Bone marrow (tissue), 2 donors: ENCODE measurements at places on chromosomes 2 and 18.

DNA sequence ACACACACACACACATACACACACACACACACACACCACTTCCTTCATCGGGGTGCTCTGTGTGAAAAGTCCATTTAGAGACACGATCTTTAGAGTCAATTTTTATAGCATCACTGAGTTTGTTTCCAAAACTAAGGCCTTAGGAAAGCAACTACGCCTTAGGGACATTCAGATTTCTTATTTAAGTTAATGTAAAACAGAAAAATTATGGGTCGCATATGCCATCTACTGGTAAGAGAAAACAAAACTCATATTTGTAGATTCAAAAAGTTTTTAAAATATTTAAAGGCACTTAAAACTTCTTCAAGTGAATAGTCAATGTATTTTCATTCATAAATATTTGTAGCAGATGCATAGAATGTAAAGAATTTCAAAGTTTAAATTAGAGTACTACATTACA, 166.2 kb downstream of the ATAD2B start:
- DNase-seq = no peak

GRCh38 chr2:217798191-217798590, 204.6 kb downstream of the TNS1 start:
- DNase-seq = no peak

- no peak for DNase-seq
Observed at GRCh38 chr2:63569740-63570139, 18.5 kb downstream of the WDPCP start.

DNA sequence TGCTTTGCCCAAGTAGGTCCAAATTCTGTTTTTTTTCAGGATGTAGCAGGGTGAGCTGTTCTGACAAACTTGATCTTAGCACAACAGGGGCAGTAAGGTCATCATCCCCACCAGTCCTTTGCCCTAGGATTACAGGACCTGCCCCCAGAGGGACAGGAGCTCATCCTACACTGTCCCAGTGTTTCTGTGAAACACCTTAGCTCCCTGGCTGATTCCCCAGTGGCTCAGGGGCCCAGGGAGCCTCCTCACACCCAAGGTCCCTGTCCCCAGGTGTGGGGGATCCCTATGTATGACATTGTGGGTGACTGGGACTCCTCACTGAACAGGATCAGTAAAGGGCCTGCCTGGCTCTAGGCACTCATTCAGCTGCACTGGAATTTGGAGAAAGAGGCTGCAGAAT, 191.2 kb downstream of the ANKRD30B start:
- DNase-seq = no peak

DNA sequence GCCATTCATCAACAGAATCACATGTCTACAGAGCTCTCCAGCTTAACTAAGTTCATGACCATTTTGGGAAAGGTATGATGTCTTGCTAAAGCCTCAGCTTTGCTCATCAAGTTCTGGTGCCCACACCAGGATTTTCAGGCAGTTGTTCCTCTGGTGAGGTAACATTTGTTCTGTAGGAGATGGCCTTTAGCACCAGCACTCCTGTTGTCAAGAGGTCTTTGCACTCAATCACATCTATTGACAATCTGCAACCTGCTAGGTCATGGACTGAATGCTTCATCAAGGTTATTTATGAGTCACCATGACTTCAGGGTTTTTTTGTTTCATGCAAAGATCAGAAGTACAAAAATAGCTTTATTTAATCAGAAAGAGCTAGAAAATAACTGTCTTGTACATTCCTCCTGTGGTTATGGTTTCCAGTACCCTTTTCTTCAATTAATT, 36.6 kb upstream of the VIT start:
- DNase-seq = no peak

GRCh38 chr2:71849607-71850305, 297.9 kb downstream of the CYP26B1 start:
- DNase-seq = no peak

- no peak for DNase-seq
Observed at GRCh38 chr18:22816266-22817176, 116.6 kb upstream of the RBBP8 start.

DNA sequence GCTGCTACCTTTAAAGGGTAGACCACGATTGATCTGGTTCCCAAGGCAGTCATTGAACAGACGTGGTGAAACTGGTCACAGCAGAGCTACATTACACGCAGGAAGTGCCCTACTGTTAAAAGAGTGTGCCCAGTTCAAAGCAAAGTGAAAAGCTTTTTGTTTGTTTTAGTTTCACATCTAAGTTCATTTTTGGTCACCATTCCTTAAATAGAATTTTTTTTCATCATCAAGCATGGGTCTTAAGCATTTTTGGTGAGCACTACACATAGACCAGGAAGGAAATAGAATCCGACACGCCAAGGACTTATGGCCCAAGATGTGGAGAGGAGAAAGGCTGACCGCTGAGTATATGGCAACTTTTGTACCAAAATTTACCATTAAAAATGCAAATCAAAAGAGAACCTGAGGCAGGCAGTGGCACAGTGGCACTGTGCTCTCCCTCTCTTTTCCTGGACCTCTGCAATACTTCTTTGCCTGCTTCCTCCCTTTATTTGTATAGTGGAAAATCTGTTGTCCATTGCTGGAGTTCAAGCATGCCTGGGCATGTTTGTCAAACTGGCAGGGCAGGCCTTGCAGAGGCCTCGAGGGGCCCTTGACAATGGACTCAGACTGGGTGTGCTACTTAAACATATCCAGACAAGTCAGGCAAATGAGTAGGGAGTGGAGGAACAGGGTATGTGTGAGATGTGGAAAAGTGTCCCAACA, 42.6 kb upstream of the HNRNPA3 start:
- DNase-seq = no peak

- DNase-seq = no peak
Observed at GRCh38 chr18:70037431-70038061, 89.9 kb upstream of the CD226 start.

- no peak for DNase-seq
Observed at GRCh38 chr2:221705185-221705877, 133.2 kb upstream of the EPHA4 start.

DNA sequence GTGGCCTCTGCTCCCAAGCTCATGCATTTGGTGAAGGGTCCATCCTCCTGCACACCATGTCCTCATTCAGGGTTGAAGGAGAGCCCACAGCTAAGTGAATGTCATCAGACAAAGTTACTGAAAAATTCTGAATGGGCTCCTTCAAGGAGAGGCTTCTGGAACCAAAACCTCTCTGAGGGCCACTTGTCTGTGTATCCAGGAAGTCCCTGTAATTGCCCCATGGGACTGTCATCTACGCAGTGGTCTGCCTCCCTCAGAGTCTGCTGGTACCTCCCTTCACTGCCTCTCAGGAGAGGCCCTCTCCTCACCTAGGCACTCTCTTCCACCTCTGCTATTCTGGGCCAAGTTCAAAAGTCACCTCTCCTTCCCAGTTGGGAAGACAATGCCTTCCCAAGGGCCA, 68.0 kb downstream of the SLC4A5 start:
- no peak for DNase-seq

- DNase-seq = no peak
Observed at GRCh38 chr2:66724241-66724640, 289.3 kb downstream of the MEIS1 start.

- no peak for DNase-seq
Observed at GRCh38 chr2:133458280-133458679, 110.0 kb downstream of the NCKAP5 start.

DNA sequence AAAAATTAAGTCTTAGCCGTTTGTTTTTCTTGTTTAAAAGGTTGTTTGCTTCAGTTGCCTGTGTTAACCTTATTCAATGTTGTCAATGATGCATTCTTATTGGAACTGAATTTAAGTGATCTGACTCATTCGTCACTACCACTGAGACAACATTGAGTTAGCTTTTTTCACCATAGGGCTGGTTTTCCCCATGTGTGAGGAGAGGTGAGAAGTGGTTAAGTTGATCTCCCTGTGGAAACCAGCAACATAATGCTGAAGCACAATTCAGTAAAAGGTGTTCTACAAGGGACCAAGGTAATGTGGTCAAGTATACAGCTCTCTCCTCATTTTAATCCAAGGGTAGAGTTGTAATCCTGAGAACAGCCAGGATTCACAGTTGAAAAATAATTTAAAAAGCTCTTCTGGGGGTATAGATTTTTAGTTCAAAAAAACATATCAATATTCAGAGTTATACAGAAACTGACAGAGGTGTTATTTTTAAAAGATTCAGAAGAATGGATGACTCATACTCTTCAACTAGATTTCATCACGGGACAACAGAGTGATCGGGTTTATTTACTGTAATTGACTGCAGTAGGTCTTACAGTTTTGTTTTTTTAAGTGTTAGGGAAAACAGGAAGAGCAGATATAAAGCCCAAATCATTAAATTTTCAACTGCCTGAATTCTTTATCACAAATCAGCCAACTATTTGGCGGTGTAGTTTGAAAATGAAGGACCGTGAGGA, 12.6 kb downstream of the NOP58 start:
- no peak for DNase-seq

- DNase-seq = no peak
Observed at GRCh38 chr2:101380376-101380775, 6.9 kb downstream of the CREG2 start.

DNA sequence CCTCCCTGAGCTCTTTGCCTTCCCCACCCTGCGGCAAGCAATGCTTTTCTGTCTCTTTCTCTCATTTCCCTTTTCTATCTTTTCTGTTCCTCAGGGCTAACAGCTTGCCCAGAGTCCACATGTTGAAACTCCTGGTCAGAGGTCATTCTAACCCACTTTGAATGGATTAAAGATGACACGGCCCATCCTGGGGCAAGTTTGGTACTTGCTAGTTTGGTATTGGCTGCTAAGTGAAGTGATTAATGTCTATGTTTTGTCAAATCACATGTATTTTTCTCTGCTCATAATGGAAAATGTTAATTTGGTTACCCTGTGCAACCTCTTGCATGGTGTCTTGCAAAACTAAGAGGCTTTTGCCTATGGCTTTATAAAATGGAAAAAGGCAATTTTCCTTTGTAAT, 960.2 kb downstream of the CNTNAP5 start:
- no peak for DNase-seq

GRCh38 chr2:168149986-168150385, 97.4 kb downstream of the STK39 start:
- no peak for DNase-seq

GRCh38 chr2:105866216-105867185, 121.8 kb downstream of the NCK2 start:
- no peak for DNase-seq

- DNase-seq = no peak
Observed at GRCh38 chr2:69582582-69583176, 60.9 kb downstream of the AAK1 start.

GRCh38 chr2:216970359-216970915, 110.6 kb upstream of the TNP1 start:
- DNase-seq = no peak

GRCh38 chr18:9708434-9709303, 568 bp downstream of the RAB31 start:
- no peak for DNase-seq

- no peak for DNase-seq
Observed at GRCh38 chr2:170354388-170354787, 176.4 kb downstream of the MYO3B start.

GRCh38 chr2:84441505-84441904, 17.6 kb downstream of the SUCLG1 start:
- DNase-seq = no peak

GRCh38 chr2:67865917-67866316, 196.9 kb downstream of the C1D start:
- no peak for DNase-seq

GRCh38 chr2:186848873-186849578, at the start of gene ZSWIM2:
Gene ZSWIM2, minus strand, starts transcription at chr2:186849170. Its CDS starts 40 bp downstream, at chr2:186849130.
- DNase-seq = peak; percentile 10

- DNase-seq = no peak
Observed at GRCh38 chr18:58787536-58788149, 77.0 kb upstream of the ZNF532 start.

DNA sequence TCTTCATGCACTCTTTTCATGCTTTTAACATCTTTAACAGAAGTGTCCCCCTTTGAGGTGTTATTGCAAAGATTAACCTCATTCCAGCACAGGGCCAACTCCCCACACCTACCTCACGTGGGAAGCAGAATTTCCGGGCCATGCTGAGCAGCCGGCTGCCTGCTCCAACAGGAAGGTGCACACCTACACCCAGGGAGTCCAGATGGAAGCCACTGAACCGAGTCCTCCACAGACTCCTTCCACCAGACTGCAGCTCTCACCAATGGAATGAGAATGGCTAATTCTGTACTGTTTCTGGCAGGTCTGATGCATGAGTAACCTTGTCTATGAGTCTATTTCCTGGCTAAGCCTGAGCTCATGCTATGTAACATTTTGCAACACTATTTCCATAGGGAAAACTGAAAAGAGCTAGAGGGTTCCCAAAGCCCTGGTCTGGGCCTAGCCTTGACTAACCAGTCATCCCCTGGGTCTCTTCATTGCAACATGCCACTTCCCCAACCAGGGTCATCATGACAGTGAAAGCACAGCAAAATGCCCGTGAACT, 11.0 kb downstream of the ERFE start:
- no peak for DNase-seq

DNA sequence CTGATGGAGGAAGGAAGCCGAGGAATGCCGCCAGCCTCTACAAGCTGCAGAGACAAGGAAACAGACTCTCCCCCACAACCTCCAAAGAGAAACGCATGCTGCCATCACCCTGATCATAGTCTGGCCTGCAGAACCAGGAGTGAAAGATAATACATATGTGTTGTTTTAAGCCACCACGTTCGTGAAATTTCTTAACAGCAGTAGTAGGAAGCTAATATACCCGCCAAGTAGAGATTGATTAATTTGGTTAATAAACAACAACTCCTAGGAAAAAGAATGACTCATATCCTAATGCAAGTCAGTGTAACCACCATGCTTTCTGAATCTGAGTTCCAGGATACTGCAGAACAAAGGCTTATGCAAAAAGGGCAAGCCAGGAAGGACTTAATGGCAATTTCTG, 36.6 kb downstream of the LONRF2 start:
- DNase-seq = no peak

- no peak for DNase-seq
Observed at GRCh38 chr2:240320204-240320993, 115.1 kb upstream of the GPC1 start.

DNA sequence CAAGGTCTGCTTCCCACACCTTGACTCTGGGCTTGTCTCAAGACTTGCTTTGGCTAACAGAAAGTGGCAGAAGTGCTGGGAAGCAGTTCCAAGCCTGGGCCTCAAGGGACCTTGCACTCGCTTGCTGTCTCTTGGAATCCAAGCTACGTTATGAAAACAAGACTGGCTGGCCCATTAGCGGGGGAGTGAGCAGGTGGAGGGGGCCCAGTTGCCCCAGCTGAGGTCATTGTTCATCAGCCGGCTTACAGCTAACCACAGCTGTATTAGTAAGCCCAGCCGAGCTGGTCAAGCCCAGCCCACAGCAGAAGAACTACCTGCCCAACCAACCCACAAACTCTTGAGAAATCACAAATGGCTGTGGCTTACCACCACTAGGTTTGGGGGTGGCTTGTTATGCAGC, 63.1 kb downstream of the MARCO start:
- DNase-seq = no peak

DNA sequence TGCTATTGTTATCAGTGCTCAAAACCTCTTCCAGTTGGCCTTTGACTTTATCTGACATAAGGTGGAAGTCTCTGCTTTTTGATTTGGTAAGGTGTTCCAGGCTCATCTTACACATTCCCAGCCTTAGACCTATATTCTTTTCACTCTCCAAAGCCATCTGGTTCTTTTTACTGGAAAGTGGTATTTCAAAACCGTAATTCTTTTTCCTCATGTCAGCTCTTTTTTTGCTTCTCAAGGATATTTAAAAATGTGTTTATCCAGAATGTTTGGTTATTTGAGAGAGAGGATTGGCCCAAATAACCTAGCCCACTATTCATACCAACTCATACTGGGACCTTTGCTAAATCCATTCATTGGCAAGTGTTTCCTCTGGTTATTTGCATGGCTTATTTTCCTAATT, 411.2 kb upstream of the PIK3C3 start:
- no peak for DNase-seq
